ENCODE measurements at places on chromosomes 2 and 18.

DNA sequence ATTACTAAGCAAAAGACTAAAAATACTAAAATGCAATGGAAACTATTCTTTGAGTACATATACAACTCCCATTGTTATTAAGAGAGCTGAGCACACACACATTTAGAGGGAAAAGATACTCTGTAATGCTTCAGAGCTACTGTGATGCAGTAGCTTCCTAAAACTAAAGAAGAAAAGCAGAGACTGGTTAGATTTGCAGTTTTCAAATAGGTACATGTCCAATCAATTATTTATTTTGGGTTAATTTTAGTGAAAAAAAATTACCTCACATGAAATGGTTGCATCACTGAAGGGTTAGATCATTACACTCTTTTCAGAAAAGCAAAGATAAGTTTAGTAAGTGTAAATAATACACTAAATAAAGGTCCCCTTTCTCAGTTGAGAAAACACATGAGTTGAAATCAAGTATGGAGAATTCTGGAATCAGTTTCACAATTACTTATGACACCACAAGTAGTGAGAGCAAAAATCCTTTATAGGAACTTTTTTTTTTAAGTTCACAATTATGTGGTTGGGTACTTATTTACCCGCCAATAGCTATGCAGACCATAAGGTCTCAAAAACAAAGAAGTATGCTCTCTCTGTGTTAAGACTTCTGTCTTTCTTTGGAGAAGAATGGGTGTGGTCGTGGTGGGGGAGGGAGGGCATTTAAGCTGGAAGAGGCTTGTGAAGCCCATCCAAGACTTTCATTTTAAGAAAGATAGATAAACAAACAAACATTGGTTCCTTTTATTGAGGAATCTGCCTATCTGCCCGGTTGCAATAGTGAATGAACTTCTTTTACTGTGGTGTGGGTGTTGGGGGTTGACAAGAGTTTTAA lies 25.3 kb upstream of the SERTAD2 start:
- DNase-seq: no peak

GRCh38 chr2:231383416-231384108 lies 11.9 kb upstream of the B3GNT7 start:
- no peak for DNase-seq

DNA sequence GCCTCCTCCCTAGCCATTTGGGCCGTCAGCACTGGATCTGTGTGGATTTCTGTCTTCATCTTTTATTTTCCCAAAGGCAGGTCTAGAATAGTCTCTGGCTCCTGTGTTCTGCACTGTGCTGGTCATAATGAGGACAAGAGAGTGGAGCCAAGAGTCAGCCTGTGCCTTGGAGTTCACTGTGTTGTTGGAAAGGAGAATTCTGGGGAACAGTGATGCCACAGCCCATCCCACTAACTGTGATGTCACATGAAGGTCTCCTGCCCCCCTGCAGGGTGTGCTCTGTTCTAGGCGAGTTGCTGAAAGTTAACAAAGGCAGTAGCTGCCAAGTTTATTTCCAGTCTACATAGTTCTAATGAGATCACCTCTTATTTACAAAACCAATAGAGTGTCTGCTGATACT lies 248.5 kb downstream of the TPGS2 start:
- no peak for DNase-seq

GRCh38 chr18:3086871-3087270 lies 73.9 kb upstream of the LPIN2 start:
- no peak for DNase-seq

DNA sequence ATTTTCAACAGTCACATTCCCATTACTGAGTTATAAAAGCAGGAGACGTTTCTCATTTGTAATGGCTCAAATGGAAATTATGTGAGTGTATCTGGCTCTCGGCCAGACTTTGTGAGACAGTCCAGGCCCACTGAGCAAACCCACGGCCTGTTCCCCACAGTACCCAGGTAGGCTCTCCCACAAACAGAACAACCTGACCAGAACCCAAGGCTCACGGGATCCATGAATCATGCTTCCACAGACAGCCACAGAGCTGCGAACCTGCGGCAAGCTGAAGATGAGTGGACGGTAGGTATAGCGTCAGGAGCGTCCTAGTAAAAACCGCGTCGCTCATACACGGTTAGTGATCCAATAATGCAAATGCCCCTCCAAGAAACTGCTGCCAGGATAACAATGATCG lies 34.2 kb downstream of the NDUFA10 start:
- DNase-seq: no peak

GRCh38 chr2:41768310-41768709 lies 279.5 kb upstream of the PKDCC start:
- no peak for DNase-seq

DNA sequence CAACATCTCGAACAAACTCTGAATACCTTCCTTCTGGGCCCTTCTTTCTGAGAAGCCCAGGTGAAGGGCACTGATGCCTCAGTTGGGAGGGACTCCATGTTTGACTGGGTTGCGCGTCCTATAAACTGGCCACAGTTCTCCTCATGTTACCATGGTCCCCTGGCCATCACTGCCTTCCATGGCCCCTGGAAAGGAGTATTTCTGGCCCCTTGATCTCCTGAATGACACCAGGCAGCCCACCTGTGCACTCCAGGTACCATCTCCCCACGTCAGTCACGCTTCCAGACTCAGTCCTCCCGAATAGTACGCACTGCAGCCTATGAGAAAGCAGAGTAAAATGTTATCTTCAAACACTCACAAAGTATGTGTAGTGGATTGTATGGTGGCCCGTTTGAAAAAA lies 73.9 kb downstream of the ACKR3 start:
- peak; percentile 26 for DNase-seq

DNA sequence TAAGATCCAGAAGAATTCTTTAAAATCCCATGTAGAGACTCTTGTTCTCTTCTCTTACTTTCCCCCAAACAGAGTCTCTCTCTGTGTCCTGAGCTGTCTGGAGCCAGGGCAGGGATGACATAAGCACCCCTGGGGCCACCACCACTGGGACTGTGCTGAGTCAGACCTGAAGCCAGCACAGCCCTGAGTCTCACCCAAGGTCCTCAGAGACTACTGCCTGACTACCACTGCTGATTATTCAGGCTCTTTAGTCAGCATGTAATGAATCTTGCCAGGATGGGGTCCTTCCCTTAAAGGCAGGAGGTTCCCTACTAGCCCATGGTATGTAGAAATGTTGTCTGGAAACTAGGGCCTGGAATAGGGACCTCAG lies 34.9 kb upstream of the DYNC1I2 start:
- DNase-seq: no peak

- DNase-seq: no peak
These were observed 29.6 kb upstream of the ZCCHC2 start for GRCh38 chr18:62493033-62493862.

GRCh38 chr18:28039078-28039477 lies 137.9 kb downstream of the CDH2 start:
- DNase-seq: no peak

DNA sequence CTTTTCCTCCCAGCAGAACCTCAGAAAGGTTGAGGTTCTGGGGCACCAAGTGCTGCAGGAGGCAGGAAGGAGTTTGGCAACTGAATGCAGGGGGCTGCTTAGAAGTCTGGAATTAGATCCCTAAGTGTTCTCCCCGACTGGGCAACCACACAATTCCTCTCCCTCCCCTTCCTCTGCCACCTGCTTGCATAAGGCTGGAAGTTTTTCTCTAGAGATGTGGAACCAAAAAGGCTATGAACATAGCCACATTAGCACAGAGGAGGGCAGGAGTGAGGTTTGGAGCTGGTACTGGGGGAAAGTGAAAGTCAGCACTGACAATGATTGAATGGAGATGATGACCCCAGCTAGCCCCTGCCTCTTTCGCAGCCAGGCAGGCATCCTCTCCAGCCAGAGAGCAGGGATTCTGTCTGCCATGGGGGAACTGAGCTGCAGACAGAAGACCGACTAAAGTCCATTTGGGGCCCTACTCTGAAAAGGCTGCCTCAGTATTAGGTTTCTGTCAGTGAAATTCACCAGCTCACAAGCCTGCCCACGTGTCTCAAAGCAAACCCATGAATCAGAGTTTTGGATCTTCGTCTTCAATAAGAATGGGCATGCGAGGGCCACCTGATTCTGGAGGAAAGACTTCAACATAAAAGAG lies 87.9 kb upstream of the ITGA6 start:
- no peak for DNase-seq

DNA sequence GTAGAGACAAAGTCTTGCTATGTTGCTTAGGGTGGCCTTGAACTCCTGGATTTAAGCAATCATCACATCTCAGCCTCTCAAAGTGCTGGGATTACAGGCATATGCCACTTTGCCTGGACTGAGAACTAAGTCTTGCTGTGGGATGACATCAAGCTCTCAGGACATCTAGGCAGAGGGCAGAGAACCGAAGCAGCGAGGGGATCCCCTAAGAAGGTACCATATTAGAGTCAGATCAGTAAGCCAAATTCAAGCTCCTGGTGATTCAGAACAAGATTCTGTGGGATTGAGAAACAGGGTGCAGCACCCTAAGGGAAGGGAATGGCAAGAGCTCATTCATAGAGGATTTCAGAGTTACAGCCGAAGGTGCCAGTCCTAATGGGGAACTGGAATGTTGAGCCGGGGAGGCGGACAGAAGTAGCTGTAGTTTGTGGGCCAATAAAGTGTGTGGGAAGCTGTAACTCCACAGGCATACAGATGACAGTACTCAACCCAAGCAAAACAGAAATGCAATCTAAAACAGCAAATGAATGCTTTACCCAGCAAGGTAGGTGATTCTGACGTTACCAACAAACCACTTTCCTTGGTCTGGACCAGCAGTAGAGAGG lies 30.9 kb downstream of the EPHA4 start:
- DNase-seq: no peak

- no peak for DNase-seq
These were observed 49.9 kb downstream of the ST8SIA5 start for GRCh38 chr18:46706968-46707367.

DNA sequence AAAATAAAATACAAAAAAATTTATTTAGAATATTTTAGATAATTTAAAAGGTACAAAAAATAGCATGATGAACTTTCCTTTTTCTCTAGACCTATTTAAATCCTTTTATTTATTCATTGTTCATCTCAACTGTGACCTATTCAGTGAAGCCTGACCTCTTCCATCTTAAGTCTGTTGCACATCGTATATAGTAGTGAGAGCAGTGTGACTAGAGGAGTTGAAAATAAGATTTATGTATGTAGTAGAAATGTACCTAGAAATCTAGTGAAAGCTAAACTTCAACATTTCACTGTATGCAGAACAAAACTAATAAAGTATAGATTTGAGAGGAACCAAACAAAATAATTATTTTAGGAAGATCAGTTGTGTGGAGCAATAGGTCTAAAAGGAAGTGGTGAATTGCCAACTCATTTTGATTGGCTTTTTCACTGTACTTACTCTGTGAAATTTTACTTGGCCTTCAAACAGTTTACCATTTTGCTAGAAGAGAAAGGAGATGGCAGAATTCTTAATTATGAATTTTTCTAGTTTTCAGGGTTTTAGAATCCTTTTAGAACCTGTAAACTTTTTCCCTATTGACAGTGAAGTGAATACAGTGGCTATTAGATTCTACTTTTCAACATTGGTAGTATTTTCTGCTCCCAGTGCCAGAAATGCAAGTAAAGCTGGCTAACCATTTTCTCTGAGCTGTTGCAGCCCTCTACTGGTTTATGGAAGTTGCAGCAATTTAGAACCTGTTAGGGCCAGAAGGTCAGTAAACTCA lies 11.0 kb downstream of the ANKRD12 start:
- no peak for DNase-seq

- DNase-seq: no peak
These were observed 47.2 kb upstream of the UBE2F start for GRCh38 chr2:237919593-237919992.

DNA sequence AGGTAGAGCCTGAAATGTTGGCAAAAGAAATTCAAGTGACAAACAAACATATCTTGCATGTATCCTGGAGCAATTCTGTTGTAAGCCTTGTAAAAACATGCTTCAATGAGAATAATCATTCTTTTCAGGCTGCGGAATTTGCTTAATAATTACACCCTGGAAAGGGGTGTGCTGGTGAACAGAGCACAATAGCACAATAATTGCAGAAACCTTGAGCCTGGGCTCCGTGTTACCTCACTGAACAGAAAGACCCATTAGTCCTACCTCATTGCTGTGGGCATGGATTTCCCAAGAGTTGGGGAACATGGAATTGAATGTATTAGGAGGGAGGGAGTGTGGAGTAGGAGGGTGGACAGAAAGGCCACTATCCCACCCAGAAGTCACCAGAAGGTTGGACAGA lies 168.0 kb upstream of the ALKAL2 start:
- no peak for DNase-seq

GRCh38 chr2:44498551-44498950 lies 136.8 kb downstream of the CAMKMT start:
- DNase-seq: no peak

GRCh38 chr2:169366066-169366465 lies 3.7 kb upstream of the LRP2 start:
- no peak for DNase-seq

GRCh38 chr2:188199716-188200128 lies 92.0 kb upstream of the GULP1 start:
- DNase-seq: no peak

DNA sequence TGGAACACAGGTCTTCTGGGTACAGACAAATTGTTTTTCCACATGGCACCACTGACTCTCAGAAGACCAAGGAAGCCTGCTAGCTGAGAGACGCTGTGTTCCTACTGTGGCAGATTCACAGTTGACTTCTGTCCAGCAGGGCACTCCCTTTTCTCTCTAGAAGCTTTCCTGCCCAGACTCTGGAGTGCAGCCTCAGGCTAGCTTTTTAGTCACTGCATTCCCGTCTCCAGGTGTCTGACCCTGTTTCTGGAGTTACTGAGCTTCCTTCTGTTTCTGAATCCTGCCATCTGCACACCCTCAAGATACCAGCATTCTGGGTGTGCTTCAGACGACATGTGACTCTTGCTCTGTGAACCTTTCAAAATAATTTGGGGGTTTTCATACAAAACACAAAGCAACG lies 125.1 kb downstream of the TMEM200C start:
- DNase-seq: no peak

- DNase-seq: no peak
These were observed 13.7 kb downstream of the NCL start for GRCh38 chr2:231450548-231450989.

- no peak for DNase-seq
These were observed 42.6 kb downstream of the SESTD1 start for GRCh38 chr2:179222076-179222475.

DNA sequence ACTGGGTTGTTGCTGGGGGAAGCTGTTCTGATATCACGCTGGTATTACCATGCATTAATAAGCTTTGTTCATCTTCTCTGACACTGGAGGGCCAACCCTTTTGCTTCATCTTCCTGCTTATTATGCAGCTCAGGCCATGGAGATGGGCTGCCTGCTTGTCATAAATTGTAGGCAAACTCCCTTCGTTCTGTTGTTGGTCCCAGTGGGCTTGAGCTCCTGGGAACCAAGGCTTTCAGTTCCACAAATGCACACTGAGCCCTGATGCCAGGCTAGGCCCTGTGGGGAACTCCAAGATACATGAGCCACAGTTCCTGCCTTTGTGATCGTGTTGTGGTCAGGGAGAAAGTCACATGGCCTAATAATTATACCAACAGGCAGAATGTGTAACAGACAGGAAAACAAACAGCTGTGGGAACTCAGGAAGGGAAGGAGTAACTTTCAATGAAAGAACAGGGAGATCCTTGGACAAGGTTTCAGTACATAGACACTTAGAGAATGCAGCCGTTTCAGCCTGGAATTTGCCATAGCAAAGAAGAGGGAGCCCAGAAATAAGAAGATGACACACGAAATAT lies 49.0 kb upstream of the BCL2L11 start:
- DNase-seq: no peak

- no peak for DNase-seq
These were observed 780.1 kb upstream of the LINC00305 start for GRCh38 chr18:64929036-64929435.

GRCh38 chr18:9612215-9612830 lies 2.0 kb downstream of the PPP4R1 start:
- no peak for DNase-seq

- DNase-seq: no peak
These were observed 128.4 kb upstream of the CBLN2 start for GRCh38 chr18:72672364-72673184.
